ENCODE measurements at places on chromosomes 2 and 18.

DNA sequence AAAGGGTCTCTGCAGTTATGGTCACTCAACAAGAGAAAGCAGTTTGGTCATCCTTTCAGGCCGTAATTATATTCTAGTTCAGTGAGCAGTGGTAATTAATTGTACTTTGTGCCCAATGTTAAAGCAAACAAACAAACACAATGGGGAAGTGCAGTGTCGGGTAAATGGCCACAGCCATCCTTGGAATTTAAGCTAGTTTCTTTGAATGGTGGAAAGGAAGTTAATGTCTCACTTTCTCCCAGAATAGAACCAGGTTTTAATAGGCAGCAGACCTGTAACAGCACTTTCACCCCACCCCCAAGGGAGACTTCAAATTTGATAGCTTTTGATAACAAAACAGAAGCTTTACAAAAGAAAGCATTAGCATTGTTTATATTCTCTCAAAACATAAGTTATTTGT, 20.0 kb upstream of the ITGAV start:
- no peak for DNase-seq

- no peak for DNase-seq
Measured at GRCh38 chr2:86138736-86139625, 32.9 kb downstream of the PTCD3 start.

- no peak for DNase-seq
Measured at GRCh38 chr2:1593371-1594122, 150.8 kb downstream of the PXDN start.

GRCh38 chr2:55843096-55843993, 80.2 kb downstream of the EFEMP1 start:
- DNase-seq: no peak

GRCh38 chr2:199460846-199461710, 3.3 kb upstream of the SATB2 start:
- DNase-seq: no peak

GRCh38 chr2:218743068-218743467, 32.4 kb downstream of the TTLL4 start:
- DNase-seq: no peak

DNA sequence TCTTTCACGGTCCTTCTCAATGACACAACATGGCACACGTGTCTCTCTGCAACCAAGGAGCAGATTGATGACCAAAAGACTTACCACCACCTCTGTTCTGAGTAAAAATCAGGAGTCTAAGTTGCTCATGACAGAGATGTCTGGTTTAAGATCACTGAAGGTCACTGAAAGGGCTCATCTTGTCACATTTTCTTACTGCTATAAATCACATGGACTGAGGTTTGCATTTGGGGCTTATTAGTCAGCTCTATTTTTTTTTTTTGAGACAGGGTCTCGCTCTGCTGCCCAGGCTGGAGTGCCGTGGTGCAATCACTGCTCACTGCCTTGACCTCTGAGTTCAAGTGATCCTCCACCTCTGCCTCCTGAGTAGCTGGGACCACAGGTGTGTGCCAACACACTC, 19.4 kb downstream of the CFLAR start:
- no peak for DNase-seq

DNA sequence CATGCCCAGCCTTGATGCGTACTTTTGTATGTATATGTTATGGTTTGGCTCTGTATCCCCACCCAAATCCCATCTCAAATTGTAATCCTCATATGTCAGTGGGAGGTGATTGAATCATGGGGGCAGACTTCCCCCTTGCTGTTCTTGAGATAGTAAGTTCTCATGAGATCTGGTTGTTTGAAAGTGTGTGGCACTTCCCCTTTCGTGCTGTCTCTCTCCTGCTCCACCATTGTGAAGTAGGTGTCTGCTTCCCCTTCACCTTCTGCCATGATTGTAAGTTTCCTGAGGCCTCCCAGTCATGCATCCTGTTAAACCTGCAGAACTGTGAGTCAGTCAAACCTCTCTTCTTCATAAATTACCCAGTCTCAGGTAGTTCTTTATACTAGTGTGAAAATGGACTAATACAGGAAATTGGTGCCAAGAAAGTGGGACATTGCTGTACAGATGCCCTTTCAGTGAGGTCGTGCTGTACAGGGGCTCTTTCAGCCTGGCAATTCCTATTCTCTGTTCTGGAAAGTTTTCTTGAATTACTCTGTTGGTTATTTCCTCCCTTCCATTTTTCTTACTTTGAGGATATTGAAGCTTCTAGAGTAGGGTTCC, 38.2 kb downstream of the KCMF1 start:
- DNase-seq: no peak

GRCh38 chr18:56541793-56542192, 96.6 kb downstream of the TXNL1 start:
- no peak for DNase-seq

DNA sequence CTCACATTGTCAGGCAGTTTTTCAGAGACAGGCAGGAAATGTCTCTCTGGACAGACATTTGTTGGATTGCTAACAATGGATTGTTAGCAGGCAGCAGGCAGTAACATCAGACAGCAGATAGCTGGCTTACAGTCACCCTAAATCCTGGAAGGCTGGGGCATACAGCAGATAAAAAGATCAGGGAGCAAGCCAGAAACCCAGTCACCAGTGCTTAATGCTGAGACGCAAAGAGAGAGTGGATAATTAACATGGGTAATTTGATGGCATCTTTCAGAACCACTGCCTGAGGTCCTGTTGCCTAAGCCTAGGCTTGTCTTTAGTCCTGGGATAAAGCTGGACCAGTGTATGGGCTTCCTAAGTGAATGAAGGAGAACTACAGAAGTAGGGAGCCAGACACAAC, 22.4 kb downstream of the MC4R start:
- no peak for DNase-seq

- no peak for DNase-seq
Measured at GRCh38 chr2:98519156-98519555, 74.5 kb downstream of the INPP4A start.

GRCh38 chr2:145106293-145106692, 586.4 kb upstream of the ZEB2 start:
- no peak for DNase-seq

DNA sequence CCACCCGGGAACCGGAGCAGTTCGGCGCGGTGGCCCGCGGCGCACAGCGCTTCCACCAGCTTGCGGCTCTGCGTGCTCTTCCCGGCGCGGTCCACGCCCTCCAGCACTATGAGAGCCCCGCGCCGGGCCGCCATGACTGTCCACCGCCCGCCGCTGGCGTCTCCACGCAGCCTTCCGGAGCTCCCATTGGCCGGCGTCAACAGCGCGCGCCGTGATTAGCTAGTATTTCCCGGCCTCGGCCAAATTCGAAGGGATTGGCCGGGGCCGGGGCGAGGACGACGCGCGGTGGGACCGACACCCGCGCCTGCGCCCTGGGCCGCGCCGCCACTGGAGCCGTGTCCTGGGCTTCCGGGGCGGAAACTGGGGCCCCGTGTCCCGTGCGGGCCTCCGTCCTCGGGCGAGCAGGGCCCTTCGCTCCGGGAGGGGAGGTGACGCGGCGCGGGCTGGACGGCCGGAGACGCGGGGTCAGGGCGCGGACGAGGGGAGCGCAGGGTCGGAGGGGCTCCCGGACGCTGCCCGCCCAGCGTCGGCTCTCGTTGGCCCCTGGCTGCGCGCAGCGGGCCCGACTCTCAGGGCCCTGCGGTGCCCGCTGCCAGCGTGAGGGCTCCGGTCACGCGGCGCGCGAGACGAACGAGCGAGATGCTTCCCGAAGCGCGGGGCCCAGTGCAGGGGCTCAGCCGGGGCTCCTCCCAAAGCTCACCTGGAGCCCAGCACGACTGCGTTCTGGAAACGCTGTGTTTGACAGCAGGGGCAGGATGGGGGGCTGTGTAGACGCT, at the start of gene DTYMK:
DTYMK (minus strand) TSS at position 166 of the 776 bp plus-strand sequence; CDS start at position 134, 32 bp downstream.
- peak; percentile 90 for DNase-seq

- DNase-seq: no peak
Measured at GRCh38 chr2:216932863-216933548, 73.1 kb upstream of the TNP1 start.

GRCh38 chr2:47520825-47521665, 118.1 kb downstream of the MSH2 start:
- DNase-seq: peak; percentile 53

DNA sequence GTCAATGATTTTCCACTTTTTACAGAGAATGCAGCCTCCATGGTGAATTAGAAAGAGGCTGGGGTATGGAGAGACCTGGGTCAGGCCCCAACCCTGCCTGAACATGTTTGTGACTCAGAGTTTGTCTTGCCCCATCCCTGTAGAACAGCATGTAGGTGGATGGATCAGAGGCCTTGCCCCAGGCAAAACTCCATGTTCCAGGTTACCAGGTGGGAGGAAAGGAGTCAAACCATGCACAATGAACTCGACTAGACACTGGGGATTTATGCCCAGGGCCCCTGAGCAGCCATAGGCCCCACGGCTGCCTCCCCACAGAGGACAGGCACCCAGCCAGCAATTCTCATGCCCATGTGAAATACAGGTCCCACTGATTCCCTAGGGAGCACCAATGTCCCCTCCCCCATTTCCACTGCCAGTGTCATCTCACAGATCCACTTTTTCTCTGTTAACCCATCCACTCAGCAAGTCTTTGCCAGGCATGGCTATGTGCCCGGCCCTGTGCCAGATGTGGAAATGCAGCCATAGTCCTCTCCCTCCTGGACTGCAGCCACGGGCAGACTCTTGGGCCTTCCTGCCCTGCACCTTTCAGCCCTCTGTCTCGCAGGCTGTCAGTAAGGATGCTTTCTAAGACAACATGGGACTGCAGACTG, 737.8 kb upstream of the HS6ST1 start:
- DNase-seq: no peak

DNA sequence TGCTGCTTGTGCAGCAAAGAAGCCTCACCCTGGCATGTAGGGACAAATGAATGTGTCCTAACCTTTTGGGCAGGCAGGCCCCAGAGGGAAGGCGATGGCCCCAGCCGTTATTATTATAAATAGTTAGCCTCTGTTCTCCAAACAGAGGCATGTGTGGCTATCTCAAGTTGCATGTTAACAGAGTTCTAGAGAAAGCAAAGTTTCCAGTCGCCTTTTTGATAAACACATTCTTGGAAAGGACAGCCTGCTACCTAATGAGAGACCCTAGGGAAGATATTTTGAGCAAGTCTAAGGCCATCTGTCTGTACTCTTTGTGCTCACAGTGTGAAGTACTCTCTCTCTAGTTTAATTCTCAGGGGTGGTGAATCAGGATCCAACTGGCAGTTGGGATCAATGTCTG, 97.4 kb upstream of the FHL2 start:
- DNase-seq: no peak

- DNase-seq: no peak
Measured at GRCh38 chr18:45167631-45168280, 447.5 kb upstream of the SLC14A2 start.

- no peak for DNase-seq
Measured at GRCh38 chr2:116487336-116487735, 1327.2 kb upstream of the DDX18 start.

- no peak for DNase-seq
Measured at GRCh38 chr2:96894151-96894531, 24.3 kb upstream of the SEMA4C start.

DNA sequence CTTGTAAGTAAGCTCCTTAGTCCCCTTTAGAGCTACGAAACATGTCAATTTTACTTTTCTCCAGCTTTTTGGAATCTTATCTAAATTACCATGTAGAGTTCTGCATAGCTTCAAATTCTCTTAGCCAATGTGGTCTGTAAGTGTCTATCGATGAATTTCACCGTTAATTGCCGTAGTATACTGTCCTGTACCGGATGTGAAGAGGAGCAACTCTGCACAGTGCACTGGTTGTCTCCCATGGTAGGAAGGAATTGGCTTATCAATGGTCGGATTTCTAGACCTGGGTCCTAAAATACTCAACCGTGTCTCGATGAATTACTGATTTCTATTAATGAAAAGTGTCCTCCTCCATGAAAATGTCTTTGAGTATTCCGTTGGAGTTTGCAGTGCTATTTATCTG, 1.9 kb downstream of the NOP58 start:
- DNase-seq: no peak

DNA sequence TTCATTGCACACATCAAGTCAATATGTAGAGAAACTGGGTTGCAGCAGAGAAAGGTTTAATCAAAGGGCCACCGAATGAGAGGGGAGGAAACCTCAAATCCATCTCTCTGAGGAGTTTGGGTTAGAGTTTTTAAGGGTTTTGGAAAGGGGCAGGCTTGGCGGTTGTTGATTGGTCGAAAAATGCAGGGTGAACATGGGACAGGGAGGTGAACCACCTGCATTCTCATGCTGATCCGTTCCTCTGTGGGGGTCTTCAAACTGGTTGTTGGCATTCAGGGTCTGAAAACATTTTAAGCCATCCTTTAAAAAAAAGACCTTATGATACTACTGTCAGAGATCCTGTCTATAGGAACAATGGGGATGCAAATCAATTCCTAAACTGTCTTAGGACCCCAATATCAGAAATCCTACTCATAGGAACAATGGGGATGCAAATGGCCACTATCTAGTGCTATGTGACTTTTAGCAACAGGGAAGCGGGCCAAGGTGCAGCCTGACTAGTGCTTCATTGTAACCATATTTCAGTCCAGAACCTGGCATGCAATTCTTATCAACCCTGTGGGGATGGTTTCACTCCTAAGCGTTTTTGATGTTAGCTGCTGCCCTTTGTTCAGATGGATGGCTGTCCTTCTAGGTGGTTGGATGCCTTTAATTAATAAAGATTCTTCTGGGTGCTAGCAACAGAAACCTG, 120.1 kb upstream of the MGAT5 start:
- DNase-seq: no peak

DNA sequence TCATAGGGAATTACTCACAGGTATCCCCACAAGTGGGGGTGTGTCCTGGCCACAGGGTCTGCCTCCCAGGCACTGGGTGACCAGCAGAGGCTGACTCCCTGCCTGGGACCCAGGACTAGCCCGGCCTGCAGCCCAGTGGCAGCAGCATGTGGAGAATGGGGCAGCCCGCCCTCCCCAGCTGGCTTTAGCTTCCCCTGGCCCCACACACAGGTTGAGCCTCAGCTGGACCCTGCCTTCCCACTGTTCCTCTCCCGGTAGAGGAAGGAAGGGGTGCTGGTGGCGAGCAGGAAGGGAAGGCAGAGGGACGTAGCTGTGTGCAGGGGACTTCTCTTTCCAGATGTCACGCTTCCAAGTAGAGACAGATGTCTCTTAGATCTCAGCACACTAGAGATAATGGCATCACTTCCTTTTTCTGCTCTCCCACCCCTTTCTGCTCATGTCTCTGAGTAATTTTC, 51.4 kb downstream of the EMILIN2 start:
- no peak for DNase-seq

DNA sequence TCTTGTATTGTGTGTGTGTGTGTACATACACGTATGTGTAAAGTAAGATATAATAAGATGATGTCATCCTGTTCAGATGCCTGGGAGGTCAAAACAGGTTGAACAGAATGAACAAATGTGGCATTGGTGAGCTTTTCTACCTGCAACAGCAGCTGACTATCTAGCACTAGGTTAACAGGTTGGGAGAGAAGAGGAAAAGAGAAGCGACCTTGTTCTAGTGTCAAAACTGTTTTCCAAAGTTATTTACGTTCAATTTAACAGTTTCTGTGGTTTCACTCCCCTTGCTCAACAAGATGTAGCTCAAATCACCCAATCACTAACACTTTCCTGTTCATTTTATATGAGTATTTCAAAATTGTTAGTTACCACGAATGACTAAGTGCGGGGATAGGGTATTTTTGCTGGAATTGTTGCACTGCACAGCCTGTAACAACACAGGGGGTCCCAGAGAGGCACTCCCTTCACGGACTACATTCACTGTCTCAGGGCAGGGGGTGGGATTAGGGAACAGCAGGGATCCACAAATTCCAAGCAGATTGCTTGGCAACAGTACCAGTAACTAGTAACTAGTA, 67.5 kb upstream of the DTNB start:
- DNase-seq: no peak

Measured in activated naive CD4-positive, alpha-beta T cell (primary cell).